ENCODE measurements at places on chromosomes 5 and 9.

DNA sequence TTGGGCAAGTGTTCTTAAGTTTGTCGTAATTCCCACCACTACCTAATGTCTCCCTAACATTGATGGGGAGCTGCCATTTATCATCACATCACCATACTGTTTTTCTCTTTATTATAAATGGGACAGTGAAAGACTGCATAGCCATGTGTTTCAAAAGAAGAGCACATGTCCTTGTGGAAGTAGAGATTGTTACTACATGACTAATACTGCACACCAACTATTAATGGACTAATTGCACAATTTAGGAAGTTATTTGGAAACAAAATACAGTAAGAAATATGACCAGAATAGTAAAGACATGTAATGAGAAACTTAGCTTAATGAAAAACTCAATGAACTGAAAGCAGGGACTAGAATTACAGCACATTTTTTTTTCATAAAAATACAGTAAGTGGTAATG, 12.0 kb upstream of the ELOVL7 start:
- no peak for DNase-seq

GRCh38 chr9:89919171-89919681, 314.4 kb downstream of the GADD45G start:
- peak; percentile 64 for DNase-seq

- peak; percentile 10 for DNase-seq
These were observed 496.8 kb downstream of the MAT2B start for GRCh38 chr5:164002214-164002613.

- DNase-seq: no peak
These were observed 30.2 kb upstream of the FUBP3 start for GRCh38 chr9:130549093-130549735.

DNA sequence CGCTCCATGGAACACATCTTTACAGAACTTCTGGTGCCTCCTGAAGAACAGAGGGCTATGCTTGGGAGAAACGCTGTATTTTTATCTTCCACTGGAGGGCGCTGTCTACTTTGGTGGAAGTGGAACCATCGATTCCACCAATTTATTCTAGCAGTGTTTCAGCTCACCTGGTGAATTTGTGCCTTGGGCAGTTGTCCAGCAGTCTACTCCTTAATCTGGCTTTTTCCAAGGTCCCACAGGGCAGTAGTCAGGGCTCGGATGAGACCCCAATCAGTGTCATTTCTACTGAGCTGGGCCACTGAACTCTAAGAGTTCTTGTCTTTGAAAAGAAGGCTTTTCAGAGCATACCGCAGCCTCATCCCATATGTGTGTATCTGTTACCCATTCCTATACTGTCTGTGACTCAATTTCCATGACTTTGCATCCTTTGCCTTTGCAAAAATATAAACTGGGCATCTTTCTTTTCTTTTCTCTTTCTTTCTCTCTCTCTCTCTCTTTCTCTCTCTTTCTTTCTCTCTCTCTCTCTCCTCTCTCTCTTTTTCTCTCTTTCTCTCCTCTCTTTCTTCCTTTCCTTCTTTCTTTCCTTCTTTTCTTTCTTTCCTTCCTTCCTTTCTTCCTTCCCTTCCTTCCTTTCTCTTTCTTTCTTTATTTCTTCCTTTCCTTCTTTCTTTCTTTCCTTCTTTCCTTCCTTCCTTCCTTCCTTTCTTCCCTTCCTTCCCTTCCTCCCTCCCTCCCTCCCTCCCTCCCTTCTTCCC, 138.4 kb upstream of the ZNF618 start:
- peak; percentile 79 for DNase-seq

DNA sequence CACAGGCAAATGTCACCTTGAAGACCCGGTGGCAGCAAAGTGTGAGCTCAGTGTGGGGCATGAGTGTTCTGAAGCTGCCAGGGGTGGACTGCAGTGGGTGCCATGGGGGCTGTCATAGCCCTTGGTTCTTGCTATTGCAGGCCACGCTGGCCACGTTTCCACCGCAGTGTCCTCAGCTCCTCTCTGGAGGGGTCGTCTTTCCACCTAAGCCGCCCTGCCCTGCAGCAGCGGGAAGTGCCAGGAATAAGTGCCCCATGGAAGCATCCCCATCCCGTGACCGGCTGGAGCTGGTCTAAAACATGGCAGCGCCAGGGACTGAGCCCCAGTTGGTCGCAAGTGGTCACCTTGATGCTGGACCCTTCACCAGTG, 6.9 kb downstream of the OBP2B start:
- no peak for DNase-seq

- no peak for DNase-seq
These were observed 1141.0 kb downstream of the CDH12 start for GRCh38 chr5:21711866-21712758.

DNA sequence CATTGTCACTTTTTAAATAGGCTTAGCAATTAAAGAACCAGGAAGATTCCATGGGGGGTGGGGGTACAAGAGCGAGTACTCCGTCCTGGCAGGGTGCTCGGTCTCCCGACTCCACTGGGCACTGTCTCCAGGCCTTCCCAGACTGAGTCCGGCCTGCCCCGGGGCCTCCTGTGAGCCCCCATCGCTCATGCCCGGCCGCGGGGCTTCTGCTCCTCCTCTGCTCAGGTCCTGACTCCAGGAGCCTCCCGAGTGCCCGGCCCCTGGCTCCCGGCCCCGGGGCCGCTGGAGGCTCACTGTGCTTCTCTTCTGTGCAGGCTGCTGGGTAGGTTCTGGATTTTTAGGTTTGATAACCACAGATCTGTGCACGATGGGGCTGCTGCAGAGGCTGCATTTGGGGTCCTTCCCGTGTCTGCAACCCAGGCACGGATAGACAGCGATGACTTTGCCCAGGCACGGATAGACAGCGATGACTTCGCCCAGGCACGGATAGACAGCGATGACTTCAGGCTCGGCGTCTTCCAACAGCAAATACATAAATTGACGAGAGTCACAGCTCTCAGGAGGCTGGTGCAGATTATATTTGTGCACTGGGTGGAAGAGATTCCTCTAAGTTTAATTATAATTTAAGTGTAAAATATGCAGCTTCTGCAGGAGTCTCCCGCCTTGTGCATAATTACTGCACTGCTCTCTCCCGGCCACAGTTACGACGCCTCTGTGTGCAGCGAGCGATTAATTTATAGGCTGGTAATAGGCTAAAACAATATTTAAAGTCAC, 74.8 kb upstream of the RXRA start:
- DNase-seq: no peak

DNA sequence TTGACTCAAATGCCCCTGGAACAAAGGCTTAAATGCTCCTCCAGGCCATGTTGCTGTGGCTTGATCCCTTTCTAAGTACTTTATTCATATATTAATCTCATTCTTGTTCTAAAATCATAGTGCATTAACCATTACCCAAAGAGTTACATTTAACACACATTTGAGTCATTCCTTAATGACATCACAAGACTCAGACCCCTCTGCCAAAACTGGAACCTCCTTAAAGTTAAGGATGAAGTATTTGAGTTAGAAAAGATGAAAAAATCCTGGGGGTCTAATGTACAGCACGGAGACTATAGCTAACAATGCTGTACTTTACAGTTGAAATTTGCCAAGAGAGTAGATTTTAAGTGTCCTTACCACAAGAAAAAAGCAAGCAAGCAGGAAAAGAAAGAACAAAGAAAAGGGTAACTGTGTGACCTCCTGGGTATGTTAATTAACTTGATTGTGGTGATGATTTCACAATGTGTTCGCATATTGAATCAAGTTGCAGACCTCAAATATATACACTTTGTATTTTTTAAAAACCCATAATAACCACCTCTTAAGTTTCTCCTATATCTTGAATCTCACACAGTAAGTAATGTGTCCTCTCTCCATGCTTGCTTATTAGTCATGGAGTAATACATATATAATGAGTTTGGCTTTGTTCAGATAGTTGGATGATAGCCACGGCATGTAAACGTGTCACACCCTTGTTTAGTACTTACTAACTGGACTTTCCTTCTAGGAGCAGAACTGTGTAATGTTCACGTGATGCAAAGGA, 376.9 kb downstream of the SEMA5A start:
- no peak for DNase-seq

DNA sequence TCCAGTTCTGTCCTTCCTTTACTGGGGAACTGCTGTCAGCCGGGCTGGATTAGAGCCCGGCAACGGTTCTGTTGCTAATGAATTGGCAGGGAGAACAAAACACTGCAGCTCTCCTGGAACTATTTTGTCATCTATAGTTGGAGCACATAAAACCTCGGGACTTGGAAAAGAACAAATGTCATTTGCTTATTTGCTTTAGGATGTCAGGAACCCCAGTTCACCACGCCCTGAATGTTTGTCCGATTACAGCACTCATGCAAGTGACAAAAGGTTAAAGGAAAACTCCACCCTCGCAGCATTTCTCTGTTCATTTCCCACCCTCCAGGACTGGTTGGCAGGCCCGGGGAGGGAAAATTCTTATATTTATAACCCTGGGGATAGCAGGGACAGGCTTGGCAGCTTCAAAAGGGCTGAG, 66.4 kb upstream of the PLPP1 start:
- DNase-seq: peak; percentile 33

- DNase-seq: no peak
These were observed 913.4 kb upstream of the ACO1 start for GRCh38 chr9:31471010-31471409.

DNA sequence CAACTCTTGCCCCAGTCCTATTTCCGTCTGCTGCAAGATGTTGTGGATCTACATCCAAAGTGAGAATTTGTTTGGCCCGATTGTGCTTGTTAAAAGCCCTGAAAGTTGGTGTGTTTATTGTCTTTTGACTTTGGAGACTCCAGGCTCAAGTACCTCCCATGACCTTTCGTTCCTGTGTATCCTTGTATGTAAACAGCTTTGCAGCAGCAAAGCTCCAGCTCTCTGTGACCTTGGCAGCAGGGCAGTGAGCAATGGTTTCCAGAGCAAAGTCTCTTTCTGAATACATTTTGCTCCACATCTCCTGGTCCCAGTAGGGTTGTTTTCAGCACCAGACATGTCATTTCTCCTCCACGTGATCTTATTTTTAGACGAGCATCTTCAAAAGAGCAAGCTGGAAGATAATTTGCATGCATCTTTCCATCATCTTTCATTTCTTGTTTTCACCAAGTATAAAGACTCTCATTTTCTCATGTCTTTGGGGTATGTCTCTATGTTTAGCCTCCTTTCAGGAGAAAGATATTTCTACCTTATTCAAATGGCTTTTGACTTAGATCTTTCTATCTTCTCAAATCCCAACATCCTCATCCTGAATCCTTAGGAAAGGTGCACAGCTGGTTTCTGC, 68.1 kb upstream of the ERCC6L2 start:
- DNase-seq: no peak

DNA sequence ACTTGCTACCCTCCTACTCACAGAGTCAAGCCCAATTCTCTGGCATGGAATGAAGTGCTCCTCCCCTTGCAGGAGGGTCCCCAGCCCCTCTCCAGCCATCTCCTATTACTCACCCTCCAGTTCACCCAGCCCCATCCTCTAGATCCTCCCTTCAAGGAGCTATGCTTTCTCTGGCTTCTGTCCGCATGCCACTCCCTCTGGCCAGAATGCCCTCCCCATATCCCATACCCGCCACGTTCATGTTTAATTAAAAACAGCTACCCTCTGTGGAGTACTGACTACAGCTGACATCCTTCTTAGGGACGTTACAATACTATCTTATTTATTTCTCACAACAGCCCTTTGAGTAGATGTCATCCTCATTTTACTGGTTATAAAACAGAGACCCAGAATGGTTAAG, 3.0 kb downstream of the F2R start:
- no peak for DNase-seq

GRCh38 chr5:102313912-102314311, 17.8 kb upstream of the SLCO4C1 start:
- no peak for DNase-seq

DNA sequence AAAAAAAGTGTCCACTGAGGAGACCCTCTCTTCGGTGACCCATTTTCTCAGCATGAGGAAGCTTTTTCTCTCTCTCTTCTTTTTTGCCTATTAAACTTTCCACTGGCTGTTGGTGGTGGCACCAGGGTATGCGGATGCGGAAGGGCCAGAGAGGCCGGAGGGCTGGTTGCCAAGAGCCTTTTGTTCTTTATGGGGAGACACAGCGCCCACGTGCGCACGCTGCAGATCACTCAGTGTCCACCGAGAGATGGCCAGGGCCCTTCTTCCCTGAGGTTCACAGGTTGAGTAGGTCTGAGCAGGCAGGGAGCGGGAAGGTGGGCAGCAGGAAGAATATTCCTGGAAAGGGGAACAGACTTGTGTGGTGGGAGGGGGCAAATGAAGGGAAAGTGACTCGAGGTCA, 69.1 kb downstream of the STK10 start:
- no peak for DNase-seq

DNA sequence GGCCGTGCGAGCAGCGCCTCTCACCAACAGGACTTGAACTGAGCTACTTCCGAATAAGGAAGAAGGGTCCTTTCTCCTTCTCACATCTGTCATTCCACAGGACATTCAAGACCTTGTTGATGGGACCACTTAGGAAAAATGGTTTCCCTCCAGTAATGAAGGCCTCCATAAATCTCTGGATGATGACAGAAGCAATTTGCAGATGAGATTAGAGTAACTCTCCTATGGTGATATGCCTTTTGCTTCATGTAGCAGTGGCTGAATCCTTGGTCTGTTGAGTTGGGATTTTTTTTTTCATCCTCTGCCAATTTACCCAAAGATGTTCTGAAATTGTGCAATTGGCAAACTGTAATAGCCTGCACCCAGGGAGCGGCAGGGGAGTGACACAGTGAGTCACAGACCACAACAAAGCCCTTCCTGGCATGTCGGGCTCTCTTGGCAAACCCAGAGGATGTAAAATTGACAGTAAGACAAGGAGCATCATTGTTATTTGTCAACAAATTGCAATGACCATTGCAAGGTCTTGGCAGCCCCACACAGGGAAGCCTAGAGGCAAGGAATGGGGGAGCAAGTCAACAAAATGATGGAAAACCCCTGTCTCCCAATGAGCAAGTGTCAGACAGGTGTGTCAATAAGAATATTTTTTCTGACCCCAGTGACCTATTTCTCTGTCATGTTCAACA, 275.9 kb downstream of the ACTL7B start:
- DNase-seq: no peak

- no peak for DNase-seq
These were observed 141.0 kb upstream of the GRHPR start for GRCh38 chr9:37281541-37281940.

DNA sequence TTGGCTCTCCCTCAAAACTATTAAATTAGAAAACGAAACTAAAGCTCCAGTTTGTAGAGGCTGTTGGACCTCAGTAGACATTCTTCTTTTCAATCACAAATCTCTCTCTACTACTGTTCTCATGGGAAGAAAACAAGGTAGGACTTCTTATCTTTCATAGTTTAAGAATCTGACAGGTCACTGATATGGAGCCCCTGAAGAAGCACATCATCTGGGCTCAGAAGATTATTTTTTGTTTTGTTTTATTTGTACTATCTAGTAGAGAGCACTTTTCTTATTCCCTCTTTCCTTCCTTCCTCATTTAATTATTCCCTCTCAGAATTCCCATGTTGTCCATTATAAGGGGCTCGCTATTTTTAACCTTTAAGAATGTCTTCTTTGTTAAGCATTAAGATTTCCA, 26.3 kb downstream of the STARD4 start:
- no peak for DNase-seq

Measured in iPS-NIHi11 (cell line).